ENCODE measurements at places on chromosomes 16 and 17.

DNA sequence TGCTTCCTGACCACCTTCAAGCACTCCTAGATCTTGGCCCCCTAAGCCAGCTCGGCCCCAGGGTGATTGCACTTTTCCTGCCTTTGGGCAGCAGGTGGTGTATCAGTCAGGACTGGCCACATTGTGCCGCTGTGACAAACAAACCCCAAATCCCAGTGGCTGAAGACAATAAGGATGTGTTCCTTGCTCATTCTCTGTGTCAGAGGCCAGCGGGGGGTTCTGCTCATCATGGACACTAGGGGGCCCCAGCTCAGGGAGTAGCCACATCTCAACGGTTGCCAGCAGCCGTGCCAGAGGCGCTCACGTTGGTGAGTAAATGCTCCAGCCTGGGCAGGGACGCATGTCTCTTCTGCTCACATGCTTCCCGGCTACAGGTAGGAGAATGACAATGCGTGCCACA is 60.4 kb downstream of the ZDHHC7 start:
- peak; percentile 49 for DNase-seq

- no peak for DNase-seq
These were observed 121.1 kb upstream of the XYLT1 start for GRCh38 chr16:17591655-17592405.

- DNase-seq = no peak
These were observed 32.2 kb upstream of the ABCA3 start for GRCh38 chr16:2372684-2373083.

DNA sequence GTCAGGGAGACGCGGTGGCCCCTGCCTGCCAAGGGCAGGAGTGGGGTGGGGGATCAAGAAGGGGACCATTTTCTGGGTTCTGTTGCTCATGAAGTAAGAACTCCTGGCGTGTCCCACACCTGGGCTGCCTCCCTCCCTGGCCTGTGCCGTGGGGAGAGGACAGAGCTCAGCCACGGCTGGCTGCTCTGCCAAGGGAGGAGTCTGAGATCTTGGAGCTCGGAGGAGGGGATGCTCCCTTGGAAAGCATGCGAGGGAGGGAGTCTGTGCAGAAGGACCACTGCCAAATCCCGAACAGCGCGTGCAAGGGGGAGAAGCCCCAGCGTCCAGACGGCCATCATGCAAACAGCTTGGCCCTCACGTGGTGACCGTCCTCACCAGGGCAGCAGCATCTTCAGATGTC is 64.2 kb upstream of the ZNF469 start:
- DNase-seq = no peak

- peak; percentile 46 for DNase-seq
These were observed 19.1 kb upstream of the KPNB1 start for GRCh38 chr17:47630614-47631013.

DNA sequence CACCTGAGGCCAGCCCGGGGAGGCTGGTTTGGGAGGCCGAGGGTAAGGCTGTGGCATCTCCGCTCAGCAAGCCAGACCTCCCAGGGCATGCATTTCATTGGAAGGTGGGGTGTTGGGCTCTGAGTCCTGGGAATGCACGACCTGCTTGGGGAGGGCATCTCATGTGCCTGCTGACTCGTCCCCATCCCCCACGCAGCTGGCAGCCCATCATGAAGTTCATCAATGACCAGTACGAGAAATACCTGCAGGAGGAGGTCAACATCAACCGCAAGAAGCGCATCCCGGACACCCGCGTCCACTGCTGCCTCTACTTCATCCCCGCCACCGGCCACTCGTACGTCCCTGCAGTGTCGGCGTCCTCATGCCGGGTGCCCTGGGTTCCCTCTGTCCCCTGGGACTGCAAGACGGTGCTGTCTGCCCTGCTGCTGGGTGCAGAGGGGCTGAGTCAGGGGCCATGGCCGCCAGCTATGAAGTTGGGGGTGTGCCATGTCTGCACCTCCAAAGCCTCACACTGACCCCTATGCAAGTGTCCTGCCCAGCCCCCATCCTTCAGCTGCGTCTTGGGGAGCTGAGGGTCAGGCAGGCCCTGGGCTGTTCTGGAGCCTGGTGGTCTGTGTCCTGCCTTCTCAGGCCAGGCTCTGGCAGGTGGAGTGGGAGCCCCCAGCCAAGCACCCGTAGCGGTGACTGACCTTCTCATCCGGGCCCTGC is 347.9 kb downstream of the SEC14L1 start:
- DNase-seq = no peak

- peak; percentile 20 for DNase-seq
These were observed 15.2 kb downstream of the CHRNB1 start for GRCh38 chr17:7459961-7460545.

Data from OCI-M1 (cell line).